ENCODE measurements at places on chromosomes 2 and 18.

DNA sequence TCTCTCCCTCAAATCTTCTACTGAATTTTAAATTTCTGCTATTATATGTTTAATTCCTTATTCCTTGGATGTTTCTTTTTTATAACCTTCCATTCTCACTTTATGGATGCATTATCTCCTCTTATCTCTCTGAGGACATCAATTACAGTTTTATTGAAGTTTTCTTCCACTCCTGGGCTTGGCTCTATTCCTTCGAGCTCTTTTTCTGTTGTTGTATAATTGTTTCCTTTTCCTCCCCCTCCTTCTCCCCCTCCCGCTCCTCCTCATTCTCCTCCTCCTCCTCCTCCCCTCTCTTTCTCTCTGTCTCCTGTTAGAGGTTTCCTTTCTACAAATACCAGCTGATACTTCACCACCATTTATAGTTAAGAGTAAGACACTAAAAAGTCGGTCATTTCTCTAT, 209.8 kb downstream of the ZBTB7C start:
- no peak for DNase-seq

GRCh38 chr2:190984595-190984994, 29.4 kb downstream of the STAT1 start:
- no peak for DNase-seq

- DNase-seq = no peak
Observed at GRCh38 chr2:71683070-71683469, 229.7 kb downstream of the DYSF start.

DNA sequence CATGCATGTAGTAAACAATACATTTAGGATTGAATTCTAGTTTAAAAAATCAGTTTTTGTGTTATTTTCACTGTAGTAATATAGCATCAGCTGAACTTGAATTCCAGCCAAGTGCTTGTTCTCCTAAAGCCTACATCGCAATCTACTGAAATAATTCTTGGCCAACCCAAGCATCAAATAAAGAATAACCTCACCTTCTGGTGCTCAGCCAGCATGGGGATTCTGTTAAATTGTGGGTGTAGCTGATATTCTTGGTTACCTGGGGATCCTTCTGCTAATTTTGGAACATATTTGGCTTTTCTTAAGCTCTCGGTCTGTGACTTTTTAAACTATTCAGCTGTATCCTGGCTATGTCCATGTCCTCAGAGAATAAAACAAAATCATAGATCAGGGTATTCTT, 248.8 kb downstream of the NRXN1 start:
- no peak for DNase-seq

DNA sequence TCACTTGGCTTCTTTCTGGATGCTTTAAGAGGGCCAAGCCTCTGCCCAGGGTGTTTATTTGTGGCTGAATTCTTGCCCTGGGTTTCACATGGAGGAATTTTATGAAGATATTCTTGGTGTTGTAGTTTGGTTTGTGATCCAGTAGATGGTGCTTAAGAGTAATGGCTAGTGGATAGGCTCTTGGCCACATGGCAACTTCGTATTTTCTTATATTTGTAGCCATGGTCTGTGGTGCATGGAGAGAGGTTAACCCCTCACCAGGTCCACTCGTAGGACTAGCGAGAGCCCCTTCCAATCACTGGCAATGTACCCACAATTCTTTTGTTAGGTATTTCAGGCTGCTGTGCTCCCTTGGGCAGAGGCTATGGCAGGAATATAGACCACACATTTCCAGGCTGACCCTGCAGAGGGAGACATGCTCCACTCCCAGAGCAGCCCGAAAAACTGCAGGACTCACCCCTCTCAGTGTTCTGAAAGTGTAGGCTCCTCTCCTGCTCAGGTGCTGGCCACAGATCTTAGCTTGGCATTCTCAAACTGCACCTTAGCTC, 582.1 kb upstream of the SETBP1 start:
- no peak for DNase-seq

- DNase-seq = no peak
Observed at GRCh38 chr2:21800356-21800755, 676.6 kb downstream of the TDRD15 start.

All from HCT116 (cell line).